ENCODE measurements at places on chromosomes 11 and 22.
A peak's percentile ranks its signal among the peaks of the same experiment; 100 is the strongest.

GRCh38 chr22:24443668-24444067, 16.3 kb downstream of the ADORA2A start:
- no peak for DNase-seq

DNA sequence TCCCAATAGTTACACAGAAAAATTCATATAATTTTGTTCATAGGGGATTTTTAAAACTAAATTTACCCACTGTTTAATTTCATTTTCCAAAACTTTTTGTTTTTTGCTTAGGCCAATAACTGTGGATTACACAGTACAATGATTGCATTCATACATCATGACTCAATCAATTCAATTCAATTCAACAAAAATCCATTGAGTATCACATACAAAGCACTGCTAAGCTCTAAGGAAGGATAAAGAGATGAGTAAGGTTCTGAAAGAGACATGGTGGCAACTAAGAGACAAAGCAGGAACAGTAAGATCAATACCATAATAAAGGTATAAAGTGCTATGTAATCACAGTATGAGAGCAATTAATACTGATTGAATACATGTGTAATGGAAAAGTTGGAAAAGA, 9.4 kb upstream of the LAYN start:
- DNase-seq, result no peak

- no peak for DNase-seq
Measured at GRCh38 chr11:10522921-10523320, 18.1 kb downstream of the RNF141 start.

DNA sequence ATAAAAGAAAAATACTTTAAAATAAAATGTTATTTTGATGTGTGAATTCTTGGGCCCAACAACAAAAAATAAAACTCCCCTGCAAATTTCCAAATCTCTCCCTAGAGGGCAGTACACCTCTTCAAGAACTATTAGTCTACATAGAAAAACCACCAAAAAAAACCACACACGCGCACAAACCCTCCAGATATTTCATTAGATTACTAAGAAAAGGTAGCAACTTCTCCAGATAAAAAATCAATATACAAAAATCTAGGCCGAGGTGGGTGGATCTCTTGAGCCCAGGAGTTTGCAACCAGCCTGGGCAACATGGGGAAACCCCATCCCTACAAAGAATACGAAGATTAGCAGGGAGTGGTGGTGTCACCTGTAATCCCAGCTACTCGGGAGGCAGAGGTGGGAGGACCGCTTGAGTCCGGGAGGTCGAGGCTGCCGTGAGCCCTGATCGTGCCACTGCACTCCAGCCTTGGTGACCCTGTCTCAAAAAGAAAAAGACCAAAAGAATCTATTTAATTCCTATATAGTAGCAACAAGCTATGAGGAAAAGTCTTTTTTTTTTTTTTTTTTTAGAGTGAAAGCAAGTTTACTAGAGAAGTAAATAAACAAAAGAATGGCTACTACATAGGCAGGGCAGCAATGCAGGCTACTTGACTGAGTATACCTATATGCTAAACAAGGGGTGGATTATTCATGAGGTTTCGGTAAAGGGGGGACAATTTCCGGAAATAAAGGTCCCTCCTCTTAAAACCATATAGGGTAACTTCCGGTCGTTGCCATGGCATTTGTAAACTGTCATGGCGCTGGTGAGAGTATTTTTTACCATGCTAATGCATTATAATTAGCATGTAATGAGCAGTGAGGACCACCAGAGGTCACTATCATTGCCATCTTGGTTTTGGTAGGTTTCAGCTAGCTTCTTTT, 13.1 kb downstream of the B3GNT6 start:
- DNase-seq, result peak; percentile 91

GRCh38 chr11:66725647-66726046, 3.4 kb downstream of the SPTBN2 start:
- no peak for DNase-seq

GRCh38 chr11:119876841-119877240, 147.8 kb upstream of the NECTIN1 start:
- no peak for DNase-seq

GRCh38 chr22:33747576-33748180, 172.6 kb downstream of the LARGE1 start:
- no peak for DNase-seq
